Activated T-helper 1 cell treated with anti-CD3 and anti-CD28 coated beads, Interleukin-12 subunit alpha, Interleukin-12 subunit beta, Interleukin-2, Interleukin-4 antibody, amounts not matched to agents 30 ng/mL and 10 ng/mL and 1 ng/mL, durations not matched to agents 14 hours and 24 hours and 36 hours (primary cell): ENCODE measurements at places on chromosomes 4 and X.

GRCh38 chrX:153379508-153379907, 21.6 kb downstream of the PNMA6E start:
- DNase-seq, result no peak

GRCh38 chr4:142818476-142818875, 27.6 kb downstream of the INPP4B start:
- DNase-seq, result no peak

DNA sequence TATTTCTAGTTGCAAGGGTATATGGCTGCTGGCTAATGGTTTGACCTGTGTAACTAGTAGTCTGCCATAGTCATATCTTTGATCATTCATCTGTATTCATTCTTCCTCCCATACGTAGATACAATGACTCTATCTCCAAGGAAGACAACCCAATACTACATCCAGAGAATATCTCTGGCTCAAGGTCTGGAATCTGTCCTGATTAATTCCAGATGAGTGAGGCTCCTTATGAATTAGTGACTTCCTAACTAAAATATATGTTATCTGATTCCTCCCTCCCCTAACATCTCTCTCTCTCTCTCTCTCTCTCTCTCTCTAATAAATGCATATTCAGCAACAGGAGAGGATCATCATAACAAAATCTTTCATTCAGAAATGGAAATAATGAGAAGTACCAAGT, 641.5 kb downstream of the FAT4 start:
- DNase-seq, result no peak

DNA sequence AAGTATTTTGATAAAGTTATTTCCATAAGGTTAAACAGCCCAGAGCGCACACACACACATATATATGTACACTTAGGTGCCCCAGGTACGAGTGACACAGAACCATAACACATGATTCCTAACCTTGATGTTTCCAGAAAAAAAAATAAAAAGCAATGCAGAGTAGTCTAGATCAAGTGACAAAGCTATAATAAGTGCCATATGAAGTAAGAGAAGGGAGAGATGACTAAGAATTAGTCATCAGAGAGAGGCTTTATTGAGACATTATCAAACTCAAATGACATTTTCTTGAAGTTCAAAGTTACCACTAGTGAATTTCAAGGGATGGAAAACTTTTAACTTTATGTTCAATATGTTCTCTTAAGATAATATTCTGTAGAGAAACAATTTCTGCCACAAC, 215.0 kb downstream of the HTR2C start:
- DNase-seq, result no peak

DNA sequence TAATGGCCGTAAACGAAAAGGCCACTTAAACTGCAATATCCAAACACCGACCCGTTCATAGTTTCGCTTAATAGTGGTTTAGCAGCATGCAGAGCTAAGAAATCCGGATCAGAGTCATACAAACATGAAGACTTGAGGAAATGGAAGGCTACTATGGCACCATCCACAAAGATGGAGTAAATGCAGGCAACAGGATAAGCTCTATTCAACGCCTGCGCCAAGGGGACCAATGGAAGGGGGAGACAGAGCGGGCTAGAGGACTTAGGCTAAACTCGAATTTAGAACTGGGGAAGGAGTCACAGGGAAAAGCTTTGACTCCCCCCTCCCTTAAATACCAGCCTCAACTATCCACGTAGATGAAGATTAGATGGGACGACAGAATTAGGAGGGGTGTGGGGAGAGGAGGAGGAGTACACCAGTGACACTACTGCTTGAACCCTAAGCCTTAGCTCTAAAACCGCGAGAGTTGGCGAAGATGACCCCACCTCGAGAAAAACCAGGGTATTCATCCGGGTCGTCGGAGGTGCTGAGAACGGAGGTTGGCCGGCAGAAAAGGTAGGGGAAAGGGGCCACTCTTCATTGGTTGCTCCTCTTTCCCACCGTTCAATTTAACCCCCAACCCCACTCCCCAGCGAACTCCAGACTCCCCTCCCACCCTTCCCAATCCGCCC, 3.5 kb downstream of the HUWE1 start:
- peak; percentile 24 for DNase-seq

DNA sequence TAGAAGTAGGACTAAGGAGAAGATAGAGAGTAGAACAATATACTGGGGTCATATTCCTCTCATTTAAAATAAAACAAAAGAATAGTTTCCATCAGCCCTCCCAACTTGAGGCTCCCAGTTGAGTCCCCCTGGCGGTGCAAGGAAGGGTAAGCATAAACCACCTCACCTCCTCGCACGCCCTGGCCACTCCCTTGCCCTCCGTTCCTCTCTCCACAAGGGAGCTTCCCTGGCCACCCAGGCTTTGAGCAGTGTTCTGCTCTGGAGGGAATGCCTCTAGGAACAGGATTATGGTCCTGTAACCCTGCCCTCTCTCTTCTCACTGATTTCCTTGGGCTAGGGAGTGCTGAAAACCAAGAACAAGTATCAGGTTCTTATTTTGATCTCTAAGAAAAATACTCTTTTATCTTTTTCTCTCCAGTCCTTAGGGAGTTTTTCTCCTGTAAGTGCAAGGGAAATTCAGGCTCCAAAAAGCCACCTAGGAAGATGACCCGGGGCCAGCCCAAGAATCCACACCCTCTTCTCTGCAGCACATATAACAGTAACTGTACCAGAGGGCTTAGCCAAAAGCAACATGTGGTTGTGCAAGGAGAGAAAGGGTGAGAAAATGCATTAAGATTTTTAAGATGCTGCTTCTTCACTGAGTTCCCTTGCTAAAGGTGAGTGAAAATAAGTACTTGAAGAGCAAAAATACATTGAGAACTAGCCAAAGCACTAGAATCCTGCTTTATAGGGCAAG, 69.9 kb downstream of the USP38 start:
- no peak for DNase-seq

- DNase-seq, result no peak
Observed at GRCh38 chr4:15021311-15021710, 19.0 kb downstream of the CPEB2 start.
